ENCODE measurements at places on chromosomes 7 and 10. TPM values are rescaled to one million over a fixed set of nuclear protein-coding genes. Genes with fewer than 3 reads are reported as not detected.

DNA sequence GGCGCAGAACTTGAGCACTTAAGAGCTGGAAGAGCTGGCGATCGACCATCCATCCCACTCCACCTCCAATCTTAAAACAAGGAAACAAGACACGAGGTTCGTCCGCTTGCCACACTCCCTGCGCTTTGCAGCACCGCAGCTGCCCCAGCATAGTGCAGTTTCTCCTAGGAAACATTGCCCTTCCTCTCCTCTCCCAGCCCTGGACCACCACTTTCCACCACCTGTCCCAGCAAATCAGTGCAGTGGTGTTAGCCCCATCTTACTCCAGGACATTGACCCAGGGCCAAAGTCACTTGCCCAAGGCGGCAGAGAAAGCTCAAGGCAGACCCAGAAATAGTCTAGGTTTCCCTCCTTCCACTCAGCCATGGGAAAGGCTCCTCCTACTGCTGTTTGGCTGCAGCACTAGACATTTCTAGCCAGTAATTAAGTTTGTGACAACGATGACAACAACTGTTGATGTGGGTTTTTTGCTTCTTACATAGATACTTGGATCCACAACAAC lies 1.5 kb upstream of the PARD3 start:
- DNase-seq: no peak

DNA sequence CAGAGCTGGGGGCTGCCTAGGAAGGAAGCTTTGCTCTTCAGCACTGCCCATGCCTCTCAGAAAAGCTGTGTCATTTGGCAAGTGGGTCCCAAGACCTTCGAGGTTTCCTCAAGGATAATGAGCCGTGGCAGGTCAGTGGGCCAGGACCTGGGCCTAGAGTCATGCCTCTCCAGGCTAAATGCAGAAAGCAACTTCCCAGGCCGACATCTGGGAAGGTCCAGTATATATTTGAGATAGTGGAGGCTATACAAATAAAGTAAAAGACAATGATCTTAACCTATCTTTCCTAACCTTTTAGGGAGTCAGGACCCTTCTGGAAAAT lies 2.4 kb upstream of the HOXA10 start:
- DNase-seq: no peak

IQCE gene
- total RNA-seq: 35.9 TPM

FAM131B gene
- 1.6 TPM for total RNA-seq

ASB15 gene
- not detected for total RNA-seq

CUBN gene
- total RNA-seq: 0.31 TPM

ZFYVE27 gene
- 48.8 TPM for total RNA-seq
